ENCODE measurements at places on chromosomes 7 and 10.

- no peak for DNase-seq
Observed at GRCh38 chr7:32241636-32242035, 171.4 kb upstream of the PDE1C start.

GRCh38 chr7:2821161-2821841 is 22.8 kb downstream of the GNA12 start:
- DNase-seq: no peak

DNA sequence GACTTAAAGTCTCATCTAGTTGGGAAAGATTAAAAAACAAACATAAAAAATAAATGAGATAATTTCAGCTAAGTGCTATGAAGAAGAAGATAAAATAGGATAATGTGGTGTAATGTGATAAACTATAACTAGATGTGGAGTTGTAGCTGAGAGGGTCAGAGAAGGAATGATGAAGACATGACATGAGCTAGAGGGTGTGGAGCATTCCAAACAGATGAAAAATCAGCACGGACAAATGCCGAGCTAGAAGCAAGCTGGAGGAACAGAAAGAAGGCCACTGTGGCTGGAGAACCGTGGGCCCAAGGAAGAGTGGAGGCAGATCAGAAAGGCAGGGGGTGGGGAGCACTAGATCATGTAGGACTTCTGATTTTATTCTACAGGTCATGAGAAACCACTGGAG is 70.6 kb downstream of the CDK6 start:
- DNase-seq: no peak

GRCh38 chr10:69497231-69497561 is 45.9 kb downstream of the TSPAN15 start:
- DNase-seq: no peak

DNA sequence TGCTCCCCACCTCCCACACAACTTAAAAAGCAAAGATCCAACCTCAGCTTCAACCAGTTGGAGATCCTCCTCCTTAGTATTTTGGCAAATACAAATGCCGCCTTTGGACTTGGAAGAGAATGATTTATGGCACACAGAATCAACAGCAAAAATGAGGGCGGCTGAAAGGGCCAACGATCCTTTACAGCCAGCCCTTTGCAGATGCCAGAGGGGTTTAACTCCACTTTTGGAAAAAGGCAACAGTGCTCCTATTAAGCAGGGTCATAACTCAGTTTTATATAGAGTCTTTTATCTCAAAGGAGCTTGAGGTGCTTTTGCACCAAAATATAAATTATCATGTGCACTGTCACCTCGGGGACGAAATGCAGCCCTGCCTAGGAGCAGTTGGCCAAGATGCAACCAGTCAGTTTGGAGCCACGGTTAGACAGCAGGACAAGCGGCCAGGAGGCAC is 56.7 kb upstream of the JCAD start:
- no peak for DNase-seq

GRCh38 chr10:123480845-123481244 is 185.3 kb upstream of the GPR26 start:
- DNase-seq: no peak

- no peak for DNase-seq
Observed at GRCh38 chr7:107432261-107432660, 37.6 kb upstream of the GPR22 start.

DNA sequence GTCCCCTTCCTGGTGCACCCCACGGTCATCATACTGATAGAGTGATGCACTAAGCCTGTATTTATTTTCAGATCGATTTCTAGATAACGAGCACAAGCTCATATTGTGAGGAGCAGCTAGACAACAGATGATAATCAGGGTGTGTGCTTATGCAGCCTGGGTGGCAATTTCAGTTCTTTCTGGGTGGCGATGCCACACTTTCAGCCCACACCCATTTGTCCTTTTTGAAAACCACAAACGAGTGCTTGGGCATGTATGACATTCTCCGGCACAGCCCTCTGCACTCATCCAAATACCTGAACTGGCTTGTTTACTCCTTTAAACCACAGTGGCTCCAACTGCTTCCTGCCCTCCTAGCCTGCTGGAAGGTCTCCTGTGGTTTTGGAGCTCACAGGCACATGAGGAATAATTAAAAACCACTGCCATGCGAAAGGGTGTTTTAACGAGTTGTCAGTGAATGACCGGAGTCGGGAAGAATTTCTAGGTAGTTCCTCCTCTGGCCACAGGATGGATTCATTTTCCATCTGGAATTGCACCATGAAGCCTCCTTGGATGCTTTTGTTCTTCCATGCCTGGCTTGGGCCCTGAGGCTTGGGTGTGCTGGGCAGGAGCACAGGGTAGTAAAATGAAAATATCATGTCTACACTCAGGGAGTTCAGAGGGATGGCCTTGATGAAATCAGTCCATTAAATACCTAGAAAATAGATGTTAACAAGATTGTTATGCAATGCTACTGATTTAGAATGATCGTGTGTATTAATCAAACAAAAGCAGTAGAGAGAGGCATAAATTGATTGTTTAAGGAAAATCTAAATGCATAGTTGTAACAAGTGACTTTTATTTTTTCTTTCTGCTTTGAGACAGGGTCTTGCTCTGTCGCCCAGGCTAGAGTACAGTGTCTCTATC is 52.4 kb upstream of the ITGB1 start:
- DNase-seq: peak; percentile 44

DNA sequence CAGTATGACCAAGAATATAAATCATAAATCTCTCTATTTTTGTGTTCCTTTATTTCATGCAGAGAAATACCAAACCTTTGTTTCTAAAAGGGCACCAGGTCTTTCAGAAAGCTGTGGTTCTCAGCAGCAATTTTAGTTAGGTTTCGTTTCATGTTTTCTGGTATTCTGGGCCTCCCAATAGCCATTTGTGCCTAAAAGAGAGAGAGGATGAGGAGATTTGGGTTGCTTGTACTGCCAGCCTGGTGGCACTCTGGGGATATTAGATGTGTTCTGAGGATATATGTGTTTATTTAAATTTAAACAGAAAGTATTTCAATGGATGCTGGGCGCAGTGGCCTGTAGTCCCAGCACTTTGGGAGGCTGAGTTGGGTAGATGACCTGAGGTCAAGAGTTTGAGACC is 471.7 kb downstream of the AUTS2 start:
- DNase-seq: no peak

- DNase-seq: no peak
Observed at GRCh38 chr7:12941512-12941911, 254.1 kb downstream of the ARL4A start.

DNA sequence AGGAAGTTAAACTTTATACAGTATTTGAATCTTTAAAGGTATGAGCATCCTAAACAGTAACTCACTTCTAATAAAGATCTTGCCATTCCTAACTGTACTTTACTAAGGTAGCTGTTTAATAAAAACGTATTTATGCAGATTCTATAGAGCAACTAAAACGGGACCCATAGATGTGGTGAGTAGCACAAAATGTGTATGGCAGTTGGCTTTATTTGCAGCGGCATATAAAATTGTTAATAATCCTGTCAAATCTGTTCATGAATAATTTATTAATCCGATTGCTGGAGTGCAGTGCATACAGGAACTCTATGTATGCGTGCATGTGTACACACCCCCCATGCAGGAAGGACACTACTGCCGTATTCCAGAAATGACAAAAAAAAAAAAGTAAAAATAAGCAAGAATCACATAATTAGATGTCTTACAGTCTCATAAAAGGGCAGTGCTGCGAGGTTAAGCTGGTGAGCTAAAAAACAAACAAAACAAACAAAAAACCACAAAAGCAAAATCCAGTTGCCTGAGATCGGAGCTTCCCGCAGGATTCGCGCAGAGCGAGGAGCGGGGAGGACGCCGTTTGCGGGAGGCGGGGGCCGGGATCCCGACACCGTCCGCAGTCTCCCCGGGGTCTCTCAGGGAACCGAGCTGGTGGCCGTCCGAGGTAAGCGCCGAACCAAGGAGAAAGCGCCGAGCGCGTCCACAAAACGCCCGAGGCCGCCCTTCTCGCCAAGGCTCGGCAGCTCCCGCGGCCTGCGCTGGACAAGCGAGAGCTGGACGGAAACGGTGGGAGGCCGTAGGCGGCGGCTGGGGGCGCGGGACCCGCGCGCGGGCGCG is 518 bp upstream of the COMMD3 start:
- no peak for DNase-seq

GRCh38 chr7:36506820-36507219 is 117.2 kb downstream of the ANLN start:
- no peak for DNase-seq

GRCh38 chr7:11951909-11952308 is 119.9 kb upstream of the THSD7A start:
- no peak for DNase-seq

- no peak for DNase-seq
Observed at GRCh38 chr7:84187813-84188510, 6.6 kb downstream of the SEMA3A start.

GRCh38 chr7:158291998-158292397 is 295.6 kb downstream of the PTPRN2 start:
- no peak for DNase-seq

DNA sequence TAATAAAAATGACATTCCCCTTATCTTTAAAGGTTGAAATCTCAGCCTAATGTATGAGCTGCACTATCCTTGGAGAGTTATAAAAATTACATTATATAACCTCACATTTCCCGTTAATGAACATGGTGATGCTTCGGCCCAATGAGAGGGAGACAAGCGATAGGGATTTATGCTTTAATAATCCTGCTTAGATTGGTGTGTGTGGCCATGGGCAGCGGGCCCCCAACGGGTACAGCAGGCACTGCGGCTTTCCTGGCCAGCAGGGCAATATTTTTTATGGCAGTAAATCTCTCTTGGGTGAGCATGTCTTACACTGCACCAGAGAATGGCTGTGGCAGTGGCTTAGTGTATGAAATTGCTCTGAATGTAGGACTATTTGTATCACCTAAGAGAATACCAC is 246.3 kb downstream of the GFRA1 start:
- no peak for DNase-seq

DNA sequence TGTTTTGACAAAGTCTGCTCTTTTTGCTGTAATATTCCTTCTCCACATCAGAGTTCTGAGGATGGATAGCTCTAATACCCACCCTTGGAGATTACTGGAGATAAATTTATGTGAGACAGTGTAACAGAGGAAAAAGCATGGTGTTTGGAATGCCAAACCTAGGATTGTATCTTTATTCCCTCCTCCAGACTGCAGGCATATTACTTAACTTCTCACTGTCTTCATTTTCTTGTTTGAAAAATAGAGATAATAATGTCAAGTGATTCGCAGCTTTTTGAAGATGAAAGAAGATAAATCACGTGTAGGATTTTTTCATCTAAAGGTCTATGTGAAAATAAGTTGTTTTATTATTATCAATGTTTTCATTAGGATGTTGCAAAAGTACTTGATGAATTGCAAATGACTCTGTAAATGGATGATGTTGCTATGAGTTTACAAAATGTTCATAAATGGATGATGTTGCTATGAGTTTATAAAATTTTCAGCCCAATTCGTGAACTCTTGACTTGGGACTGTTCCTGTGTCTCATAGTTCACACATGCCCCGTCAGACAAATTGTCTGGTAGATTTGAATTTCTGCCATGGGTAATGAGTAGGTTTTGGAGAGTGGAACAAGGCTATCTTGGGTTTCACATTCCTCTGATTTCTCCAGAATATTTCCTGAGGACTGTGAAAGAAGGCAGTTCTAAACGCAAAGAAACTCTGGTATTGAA is 113.1 kb upstream of the IGFBP3 start:
- no peak for DNase-seq

DNA sequence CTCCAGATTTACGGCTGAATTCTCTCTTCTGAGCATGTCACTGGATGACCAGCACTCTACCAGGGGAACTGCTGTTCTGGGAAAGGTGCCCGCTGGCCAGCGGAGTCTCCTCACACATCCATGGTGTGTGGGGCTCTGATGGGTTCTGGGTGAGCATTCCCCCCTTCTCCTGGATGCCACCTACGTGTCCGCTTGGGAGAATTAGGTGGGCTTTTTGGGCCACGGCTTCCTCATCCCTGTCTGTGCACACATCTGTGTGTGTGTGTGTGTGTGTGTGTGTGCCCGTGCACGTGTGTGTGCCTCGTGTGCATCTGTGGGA is 163.0 kb downstream of the DNAJB6 start:
- DNase-seq: no peak

GRCh38 chr10:58806323-58806722 is 293.7 kb downstream of the BICC1 start:
- DNase-seq: no peak

- no peak for DNase-seq
Observed at GRCh38 chr7:87212498-87212897, 7.0 kb downstream of the TMEM243 start.

GRCh38 chr7:129438281-129438838 is 4.1 kb downstream of the STRIP2 start:
- no peak for DNase-seq

DNA sequence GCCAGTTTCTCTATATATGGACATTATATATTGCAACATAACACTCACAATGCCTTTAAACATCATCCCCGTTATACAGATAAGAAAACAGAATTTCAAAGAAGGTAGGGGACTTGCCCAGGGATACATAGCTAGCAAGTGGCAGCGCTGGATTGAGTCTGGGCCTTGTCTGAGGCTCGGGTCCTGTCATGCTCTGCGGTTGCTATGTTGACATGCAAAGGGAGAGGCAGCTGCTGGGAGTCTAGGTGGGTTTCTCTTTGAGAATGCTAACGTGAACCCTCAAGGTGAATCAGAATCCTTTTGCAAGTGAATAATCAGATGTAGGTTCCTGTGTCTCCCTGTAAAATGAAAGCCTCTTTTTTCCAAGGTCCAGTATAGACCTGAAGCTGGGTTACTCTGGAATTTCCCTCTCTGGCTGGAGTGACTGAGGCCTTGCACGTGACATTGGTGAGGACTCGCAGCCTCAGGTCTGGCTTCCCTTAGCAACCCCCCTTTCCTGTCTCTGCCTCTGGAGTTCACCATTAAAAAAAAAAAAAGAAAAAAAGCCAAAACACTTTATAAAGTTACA is 38.9 kb downstream of the TCF7L2 start:
- no peak for DNase-seq

- DNase-seq: no peak
Observed at GRCh38 chr10:24269476-24269875, 60.5 kb downstream of the KIAA1217 start.

DNA sequence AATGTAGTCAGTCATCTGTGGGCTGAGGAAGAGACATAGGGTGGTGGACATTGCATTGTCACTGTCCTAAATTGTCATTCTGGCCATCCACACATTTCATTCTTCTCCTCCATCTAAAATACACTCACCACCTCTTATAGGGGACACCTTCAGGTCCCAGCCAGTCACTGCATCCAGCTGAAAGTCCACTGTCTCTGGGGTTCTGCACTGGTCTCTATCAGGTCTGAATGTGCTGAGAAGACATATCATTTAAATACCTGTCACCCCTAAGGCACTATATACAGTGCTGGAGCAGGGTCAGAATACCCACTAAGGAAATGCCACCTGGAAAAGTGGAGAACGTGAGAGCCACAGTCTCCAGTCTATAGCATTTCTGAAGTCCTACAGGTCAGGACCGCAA is 29.6 kb downstream of the SH2D4B start:
- DNase-seq: no peak

GRCh38 chr10:119973281-119973680 is 80.8 kb downstream of the SEC23IP start:
- no peak for DNase-seq
